ENCODE measurements at places on chromosomes 7 and 10.

DNA sequence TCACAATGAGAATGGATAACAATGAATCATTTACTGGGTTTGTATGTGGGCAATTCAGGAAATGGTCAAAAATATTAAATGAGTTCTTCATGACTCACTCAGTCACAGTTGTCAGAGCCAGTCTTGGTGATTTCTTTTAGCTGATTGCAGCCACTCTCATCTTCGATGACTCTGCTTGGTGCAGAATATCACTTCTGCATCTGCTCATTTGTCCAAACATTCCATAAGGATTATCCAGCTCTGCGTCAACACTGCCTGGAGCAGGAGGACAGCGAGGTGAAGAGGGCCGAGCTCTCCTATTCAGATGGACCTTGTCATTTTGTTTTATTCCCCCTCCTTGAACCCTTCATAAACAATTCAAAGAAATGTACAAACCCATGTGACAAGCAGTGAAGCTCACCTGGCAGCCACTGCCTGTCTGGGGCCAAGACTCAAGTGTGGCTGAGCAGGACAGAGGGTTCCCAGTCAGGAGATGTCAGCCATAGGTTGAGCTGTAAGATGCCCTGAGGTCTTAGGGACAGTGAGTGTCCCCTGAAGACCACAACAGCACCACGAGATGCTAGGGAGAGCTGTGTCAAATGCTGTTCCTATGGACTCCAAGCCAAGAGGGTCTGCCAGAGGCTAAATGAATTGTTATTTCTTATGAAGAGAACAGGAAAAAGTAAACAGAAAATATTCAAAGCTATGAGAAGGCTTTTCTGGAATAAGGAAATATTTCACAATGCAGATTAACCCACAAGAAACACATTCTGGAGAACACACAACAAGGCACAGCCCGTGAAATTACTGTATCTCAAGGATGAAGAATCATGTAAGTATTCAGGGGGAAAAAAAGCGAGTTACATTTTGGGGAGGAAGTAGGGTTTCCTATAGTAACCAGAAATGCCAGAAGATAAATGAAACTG lies 33.1 kb upstream of the EGFR start:
- DNase-seq, result no peak

DNA sequence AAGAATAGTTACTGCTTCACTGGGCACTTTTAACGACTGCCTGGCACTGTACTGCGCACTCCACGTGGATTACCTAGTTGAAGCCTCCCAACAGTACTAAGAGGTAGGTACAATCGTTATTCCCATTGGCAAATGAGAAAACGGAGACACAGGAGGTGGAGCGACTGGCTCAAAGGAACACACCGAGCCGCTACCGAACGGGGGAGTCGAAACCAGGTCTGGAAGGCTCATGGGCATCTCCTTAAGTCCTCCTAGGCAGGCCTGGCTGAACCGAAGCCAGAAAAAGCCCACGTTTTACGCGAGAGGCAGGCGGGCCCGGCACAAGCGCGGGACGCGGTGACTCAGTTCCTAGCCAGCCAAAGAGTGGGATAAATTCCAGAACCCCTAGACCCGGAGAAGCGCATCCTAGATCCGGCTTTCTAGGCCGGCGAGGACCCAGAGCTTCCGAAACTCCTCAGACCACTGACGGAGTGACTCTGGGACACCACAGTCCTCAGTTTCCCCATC lies 472 bp downstream of the PDAP1 start:
- no peak for DNase-seq

DNA sequence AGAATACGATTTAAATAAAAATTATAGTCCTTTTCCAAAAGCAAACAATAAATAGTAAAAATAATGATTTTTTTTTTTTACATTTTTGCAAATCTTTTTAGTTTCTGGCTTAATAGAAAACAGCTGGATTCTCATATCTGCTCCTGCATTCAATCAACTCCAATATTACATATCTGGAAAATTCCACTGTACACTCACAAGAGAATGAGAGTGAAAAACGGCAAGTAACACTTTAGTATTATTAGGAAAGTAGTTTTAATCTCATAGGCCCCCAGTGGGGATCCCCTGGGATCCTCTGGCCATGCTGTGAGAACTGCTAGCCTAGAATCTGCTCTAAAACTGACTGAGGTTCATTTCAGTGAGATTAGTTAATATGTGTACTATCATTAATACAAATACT lies 128.6 kb upstream of the LRRN3 start:
- no peak for DNase-seq

GRCh38 chr7:107173191-107173590 lies 4.4 kb downstream of the HBP1 start:
- no peak for DNase-seq

DNA sequence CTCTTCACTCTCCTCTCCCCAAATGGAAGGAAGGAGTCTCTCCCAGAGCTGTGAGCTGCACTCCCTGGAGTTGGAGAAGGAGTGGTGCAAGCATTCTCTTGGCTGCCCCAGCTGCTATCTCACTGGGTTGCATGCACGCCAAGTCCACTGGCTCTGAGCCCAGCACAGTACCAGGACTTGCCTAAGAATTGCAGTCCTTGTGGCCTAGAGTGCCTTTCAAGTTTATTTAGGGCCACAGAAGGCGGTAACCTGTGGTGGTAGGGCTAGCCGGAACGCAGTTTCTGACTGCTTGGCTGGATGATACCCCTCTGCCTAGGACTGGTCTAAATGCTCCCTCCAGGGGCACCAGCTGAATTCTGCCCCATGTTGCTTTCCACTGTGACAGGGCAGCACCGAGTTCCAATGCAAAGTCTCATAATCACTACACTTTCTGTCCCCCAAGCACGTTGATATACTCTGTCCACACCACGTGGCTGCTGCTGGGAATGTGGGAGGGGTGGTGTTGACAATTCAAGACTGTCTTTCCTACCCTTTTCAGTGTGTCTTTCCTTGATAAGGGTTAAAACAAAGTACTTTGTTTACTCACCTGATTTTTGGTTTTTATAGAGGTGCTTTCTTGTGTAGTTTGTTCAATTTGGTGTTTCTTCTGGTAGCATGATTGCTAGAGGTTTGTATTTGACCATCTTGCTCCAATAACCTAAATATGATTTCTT lies 57.0 kb downstream of the PHTF2 start:
- no peak for DNase-seq

- DNase-seq, result no peak
These were observed 2.9 kb downstream of the KLF6 start for GRCh38 chr10:3782146-3782450.

Data from activated CD8-positive, alpha-beta memory T cell treated with anti-CD3 and anti-CD28 coated beads for 1 hour (primary cell).